Mesothelial cell of epicardium (in vitro differentiated cells): ENCODE measurements at places on chromosomes 3 and 15. TPM values are rescaled to one million over a fixed set of nuclear protein-coding genes. Genes with fewer than 3 reads are reported as not detected.

DNA sequence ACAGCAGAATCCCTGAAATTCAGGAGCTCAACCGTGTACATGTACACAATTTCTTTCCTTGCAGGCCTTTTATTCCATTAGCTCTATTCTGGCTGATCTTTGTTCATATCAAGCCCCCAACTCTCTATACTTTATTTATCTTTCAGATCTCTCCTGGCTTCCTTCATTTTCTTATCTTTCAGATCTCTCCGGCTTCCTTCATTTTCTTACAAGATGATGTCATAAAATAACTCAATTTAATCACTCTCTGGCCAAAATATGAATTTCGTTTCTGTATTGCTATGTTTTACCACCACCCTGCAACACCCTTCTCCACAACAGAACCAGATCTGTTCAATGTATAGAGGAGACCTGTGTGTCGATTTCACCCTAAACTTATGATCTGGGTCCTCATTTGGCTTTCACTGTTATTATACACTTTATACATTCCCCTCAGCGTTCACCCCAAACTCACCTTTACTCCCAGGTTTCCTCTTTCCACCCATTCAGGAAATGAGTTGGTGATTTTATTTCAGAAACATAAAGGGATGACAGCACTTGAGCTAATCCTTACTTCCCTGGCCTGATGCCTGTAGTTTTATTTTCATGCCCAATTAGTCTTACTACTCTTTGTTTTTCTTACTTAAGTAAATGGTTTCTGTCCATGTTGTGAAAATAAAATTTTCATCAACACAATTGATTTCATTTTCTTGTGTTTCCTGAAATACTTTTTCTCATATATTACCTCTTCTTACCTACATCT lies 195.5 kb downstream of the BCHE start:
- H3K36me3 ChIP-seq, result no peaks in the 10 kb centered on the region
- H3K4me3 ChIP-seq, result no peak overlapping the region
- peaks cover 26% of the 10 kb centered on the region for H3K4me1 ChIP-seq
- no peaks in the 10 kb centered on the region for H3K27me3 ChIP-seq
- H3K27ac ChIP-seq, result peak overlapping the region; percentile 7

GRCh38 chr15:82540984-82541431 lies 751 bp upstream of the RPS17 start:
- peaks cover 39% of the 10 kb centered on the region for H3K4me1 ChIP-seq
- H3K27me3 ChIP-seq, result peaks cover 9% of the 10 kb centered on the region
- peaks cover 14% of the 10 kb centered on the region for H3K36me3 ChIP-seq
- DNase-seq, result peak; percentile 41

DNA sequence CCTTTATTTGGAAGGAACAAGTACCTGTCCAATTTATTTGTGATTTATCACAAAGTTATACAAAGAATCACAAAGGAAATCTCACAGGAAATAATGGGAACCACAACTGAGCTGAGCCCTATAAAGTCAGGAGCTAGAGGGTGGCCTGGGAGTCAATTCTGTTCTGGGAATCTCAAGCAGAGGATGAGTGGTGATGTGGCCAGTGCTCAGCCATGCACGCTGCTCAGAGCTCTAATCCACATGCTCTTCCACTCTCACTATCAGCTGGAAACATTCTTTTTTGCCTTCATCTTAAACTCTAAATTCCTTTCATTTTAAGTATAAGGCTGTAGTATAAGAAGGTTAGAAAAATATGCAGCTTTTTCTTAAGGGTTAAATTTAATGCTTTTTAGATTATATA lies 36.6 kb downstream of the UACA start:
- H3K27me3 ChIP-seq, result no peaks in the 10 kb centered on the region
- no peak overlapping the region for H3K4me3 ChIP-seq
- peaks cover 8% of the 10 kb centered on the region for H3K4me1 ChIP-seq
- DNase-seq, result no peak
- no peaks in the 10 kb centered on the region for H3K36me3 ChIP-seq

GRCh38 chr3:45950131-45950530 lies 6.9 kb downstream of the CXCR6 start:
- H3K4me1 ChIP-seq, result no peaks in the 10 kb centered on the region
- H3K36me3 ChIP-seq, result peaks cover 49% of the 10 kb centered on the region

Gene SKOR1
- total RNA-seq, result 0.89 to 1.1 TPM (median 1.1 TPM) in 3 replicates
